ENCODE measurements at places on chromosomes 16 and 17. TPM values are rescaled to one million over a fixed set of nuclear protein-coding genes. Genes with fewer than 3 reads are reported as not detected.
A peak's percentile ranks its signal among the peaks of the same experiment; 100 is the strongest.

DNA sequence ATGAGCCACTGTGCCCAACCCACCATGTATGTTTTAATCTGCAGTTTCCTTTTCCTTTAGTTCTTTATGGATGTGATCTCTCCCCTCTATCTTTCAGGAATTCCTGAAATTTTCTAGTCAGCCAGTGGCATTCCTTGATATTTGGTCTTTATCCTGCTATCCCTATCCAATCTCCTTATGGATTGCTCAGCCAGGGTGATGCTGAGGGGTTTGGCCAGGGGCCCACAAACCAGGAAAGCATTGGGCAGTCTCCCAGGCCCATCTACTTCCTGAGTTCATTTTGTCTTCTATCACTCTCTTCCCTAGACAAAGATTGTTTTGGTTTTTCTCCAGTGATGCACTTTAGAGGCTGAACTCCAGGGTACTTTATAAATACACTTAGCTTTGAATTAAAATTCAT is 115.9 kb downstream of the KATNIP start:
- no peak for DNase-seq

DNA sequence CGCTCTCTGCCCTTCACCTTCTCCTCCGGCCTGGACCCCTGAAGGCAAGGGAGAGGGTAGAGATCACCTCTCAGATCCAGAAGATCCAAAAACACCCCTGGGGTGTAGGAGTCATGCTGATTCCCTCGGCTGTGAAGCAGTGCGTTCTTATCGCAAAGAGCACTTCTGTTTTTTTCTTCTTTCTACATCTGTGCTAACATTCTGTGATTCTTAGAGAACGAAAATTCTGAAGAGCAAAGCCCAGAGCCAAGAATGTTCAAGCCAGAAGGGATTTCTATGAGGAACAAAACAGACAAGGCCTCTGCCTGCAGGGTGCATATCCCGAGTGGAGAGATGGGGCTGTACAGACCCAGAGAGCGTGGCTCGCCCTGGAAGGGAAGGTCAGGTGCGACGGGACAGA is 17.2 kb downstream of the NPTX1 start:
- no peak for DNase-seq

GRCh38 chr17:49696233-49696761 is 11.5 kb downstream of the SLC35B1 start:
- DNase-seq, result no peak

GRCh38 chr17:12429116-12429515 is 236.6 kb upstream of the MYOCD start:
- no peak for DNase-seq

DNA sequence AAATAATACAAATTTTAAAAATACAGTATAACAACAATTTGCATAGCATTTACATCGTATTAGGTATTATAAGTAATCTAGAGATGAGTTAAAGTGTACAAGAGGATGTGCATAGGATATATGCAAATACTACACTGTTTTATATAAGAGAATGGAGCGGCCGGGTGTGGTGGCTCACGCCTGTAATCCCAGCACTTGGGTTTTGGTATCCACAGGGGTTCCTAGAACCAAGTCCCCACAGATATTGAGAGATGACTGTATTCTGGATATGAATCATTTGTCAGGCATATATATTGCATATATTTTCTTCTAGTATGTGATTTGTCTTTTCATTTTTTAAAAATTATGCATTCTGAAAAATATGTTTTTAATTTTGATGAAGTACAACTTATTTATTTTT is 77.5 kb upstream of the MSI2 start:
- no peak for DNase-seq

- no peak for DNase-seq
Measured at GRCh38 chr17:30240177-30240576, 4.7 kb upstream of the SLC6A4 start.

DNA sequence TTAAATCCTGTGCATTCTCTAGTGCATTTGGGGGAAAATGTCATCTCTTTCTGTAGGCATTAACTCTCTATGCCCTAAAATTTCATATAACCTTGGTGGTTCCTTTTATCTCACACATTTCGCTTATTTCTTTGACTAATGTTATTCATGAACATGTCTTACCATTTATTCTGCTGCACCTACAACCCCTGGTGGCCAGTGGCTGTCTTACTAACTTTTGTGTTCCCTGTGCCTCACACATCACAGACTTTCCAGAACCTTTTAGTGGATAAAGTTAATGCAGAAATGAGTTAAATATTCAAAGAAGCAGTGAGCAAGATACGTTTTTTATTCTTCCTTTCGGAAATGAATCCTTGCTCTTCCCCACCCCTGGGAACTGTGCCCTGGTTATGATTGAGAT is 111.9 kb downstream of the CDH13 start:
- no peak for DNase-seq

DNA sequence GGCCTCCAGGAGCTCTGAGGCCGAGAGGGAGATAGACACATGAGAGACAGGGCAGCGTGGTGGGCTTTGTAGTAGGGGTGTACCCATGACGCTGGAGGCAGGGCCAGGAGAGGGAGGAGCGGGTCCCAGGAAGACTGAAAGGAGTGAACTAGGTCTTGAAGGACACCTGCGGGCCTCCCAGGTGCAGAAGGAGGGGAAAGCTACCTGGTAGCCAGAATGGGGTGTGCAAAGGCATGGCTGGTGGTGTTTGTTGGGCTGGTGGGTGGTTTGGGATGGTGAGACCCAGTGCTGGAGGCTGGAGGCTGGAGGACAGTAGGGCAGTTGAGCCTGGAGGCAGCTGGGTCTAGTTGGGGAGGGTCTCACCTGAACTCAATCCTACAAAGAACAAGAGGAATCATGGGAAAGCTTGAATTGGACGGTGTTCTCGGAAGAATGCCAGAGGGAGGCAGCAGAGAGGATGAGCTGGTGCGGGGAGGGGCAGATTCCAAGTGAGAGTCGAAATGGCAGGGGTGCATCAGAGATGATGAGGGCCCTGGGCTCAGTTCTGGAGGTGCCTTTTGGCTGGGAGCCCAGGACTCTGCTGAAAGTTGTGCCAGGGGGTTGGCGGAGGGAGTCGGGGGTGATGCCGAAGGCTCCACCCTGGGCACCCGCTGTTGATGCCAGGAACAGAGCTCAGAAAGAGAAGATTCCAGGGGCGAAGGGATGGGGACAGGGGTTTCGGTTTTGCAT is 21.2 kb downstream of the C1QTNF1 start:
- DNase-seq, result no peak

GRCh38 chr17:41786227-41787020 is at the start of gene JUP:
TSS of gene JUP (minus strand) at chr17:41786711. CDS start at chr17:41771854, 14,857 bp downstream.
- peak; percentile 100 for DNase-seq

DNA sequence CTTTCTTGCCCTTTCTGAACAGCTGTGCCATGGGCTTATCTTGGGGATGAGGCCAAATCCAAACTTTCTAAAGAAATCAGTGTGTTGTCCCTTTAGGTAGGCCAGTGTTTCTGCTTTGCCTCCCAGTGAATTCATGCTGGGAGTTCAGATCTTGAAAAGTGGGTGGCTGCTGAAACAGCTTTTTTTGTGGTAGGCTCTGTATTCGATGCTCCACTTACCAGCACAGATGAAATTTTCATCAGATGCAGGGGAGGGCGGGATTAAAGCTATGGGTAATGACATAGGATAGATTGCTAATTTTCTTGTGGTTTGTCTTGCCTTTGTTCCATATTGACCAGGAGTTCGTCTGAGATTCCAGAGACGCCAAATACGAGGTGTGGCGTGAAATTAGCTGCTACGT is 2.8 kb downstream of the SOCS7 start:
- no peak for DNase-seq

GRCh38 chr16:10745841-10746240 is 2.2 kb downstream of the NUBP1 start:
- no peak for DNase-seq

DNA sequence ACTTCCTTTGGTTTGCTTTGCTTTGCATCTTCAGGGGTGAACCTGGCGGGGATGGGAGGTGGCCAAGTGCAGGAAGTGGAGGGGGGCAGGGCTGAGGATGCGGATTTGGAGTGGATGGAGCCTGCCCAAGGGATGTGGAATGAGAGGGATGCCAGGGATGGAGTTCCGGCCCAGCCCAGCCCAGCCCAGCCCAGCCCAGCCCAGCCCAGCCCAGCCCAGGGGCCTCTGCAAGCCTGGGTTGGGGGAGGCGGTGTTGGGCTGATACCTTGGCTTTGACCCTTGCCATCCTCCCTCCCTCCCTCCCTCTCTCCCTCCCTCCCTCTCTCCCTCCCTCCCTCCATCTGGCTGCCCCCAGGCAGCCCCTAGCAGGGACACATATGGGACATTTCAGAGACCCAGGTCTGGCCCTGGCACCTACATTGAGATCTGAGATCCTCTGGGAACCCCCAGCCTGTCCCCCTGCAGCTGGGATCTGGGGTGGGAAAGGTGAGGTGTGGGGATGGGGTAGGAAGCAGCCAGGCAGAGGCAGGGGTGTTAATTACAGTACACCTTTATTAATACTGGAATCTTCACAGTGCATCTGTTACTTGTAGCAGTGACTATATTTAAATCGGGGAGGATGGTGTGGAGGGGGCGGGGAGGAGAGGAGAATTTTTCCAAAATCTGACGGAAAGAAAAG is 14.5 kb downstream of the IL34 start:
- DNase-seq, result no peak

DNA sequence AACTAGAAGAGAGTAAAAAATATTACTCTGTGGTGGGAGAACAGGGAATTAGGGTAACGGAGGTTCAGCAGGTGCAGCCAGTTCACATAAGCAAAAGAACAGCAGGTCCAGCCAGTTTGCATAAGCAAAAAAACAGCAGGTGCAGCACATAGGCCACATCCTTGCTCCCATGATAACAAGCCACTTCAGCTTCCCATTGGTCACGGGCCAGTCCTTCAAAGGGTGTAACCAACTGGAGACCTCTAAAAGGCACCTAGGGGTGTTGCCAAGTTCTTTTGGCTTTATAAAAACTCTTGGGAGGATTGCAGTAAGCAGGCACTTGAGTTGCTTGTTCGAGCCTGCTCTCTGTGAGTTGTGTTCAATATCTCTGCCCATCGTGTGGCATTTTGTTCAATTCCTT is 488.1 kb downstream of the XYLT1 start:
- no peak for DNase-seq

- DNase-seq, result no peak
Measured at GRCh38 chr17:61159221-61159814, 240.3 kb upstream of the TBX2 start.

DNA sequence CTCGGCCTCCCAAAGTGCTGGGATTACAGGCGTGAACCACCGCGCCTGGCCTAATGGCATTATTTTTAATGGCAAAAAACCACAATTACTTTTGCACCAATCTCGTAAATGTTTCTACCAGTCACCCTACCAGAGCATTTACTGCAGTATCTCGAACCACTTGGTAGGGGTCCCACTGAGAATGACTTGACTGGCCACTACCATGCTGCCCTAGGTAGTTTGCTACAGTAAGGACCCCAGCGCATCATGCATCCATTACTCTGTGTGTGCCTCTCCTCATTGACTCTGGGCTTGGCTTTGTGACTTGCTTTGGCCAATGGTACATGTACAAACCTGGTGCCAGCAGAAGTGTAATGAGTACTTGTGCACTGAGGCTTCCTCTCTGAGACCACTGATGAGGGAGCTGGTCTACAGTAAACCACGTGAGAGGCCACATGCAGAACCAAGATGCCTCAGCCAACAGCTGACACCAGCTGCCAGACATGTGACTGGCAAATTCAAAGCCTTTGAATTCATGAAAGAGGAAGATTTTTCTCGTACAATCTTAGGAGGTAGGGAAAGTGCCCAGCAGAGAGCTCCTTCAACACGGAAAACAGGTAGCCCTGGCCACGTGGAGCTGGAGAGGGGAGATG is 421.7 kb upstream of the C16orf82 start:
- DNase-seq, result no peak

DNA sequence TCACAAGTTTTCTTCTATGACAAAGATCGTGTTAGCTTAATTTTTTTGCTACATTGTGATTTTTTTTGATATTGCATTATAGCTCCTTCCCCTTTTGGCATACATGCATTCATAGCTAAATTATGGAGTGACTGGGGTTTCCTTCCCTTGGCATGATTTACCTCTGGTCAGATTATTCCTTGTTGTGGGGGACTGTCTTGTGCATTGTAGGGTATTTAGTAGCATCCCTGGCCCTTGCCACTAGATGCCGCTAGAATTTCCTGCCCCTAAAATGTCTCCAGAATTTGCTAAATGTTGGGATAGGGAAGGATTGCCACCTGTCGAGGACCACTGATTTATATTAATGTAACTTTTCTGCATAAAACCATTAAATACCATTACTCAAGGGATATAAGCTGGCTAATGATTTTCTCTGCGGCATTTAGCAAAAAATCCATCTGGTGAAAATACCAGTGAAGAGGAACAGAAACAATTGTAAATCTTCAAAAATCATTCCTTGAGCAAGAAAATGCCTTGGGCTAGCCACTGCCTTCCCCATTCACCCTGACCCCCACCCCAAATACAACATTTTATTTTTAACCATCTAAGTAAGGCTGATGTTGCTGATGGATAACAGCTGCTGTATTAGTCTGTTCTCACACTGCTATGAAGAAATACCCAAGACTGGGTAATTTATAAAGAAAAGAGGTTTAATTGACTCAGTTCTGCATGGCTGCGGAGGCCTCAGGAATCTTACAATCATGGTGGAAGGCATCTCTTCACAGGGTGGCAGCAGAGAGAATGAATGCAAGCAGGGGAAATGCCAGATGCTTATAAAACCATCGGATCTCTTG is 195.2 kb downstream of the MAP2K6 start:
- DNase-seq, result no peak

DNA sequence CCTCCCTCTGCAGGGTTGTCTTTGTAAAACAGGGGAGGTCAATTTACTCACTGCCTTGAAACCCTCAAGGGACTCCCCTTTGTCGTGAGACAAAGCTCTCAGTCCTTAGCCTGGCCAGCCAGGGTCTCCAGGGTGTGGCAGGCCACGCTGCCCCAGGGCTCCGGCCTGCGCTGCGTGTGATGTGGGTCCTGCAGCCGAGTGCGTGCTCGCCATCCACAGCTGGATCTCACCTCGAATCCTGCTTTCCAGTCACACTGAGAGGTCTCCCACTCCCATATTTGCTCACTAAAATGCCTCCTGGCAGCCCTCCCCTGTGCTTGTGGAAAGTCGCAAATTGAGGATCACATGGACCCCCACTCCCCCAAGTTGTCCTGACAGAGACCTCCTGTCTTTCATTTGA is 10.0 kb upstream of the CLEC18C start:
- no peak for DNase-seq

- DNase-seq, result no peak
Measured at GRCh38 chr16:47213761-47214440, 70.2 kb upstream of the NETO2 start.

DNA sequence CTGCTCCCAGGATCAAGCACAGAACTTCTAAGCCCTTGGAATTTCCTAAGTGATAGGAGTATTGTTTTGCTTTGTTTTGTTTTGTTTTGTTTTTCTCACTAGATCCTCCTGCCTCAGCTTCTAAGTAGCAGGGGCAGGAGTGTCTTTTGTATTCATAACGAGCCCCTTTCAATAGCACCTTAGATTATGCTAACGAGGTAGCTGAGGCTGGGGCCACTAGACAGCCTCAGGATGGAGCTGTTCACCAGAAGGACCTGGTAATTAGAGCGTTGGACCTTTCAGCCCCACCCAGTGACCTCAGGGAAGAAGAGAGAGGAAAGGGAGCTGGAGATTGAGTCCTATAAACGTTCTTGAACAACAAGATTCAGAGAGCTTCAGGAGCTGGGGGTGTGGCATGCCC is 43.6 kb downstream of the IKZF3 start:
- DNase-seq, result no peak

- no peak for DNase-seq
Measured at GRCh38 chr17:18314059-18314730, 599 bp downstream of the TOP3A start.

CCDC92B gene
- 0.16 TPM for total RNA-seq

NPB gene
- total RNA-seq, result 0.19 TPM

SLC16A11 gene
- total RNA-seq, result 0.38 TPM

MYH2 gene
- total RNA-seq, result 0.33 TPM

TPPP3 gene
- 15.5 TPM for total RNA-seq

All from left ventricle myocardium inferior (tissue), 1 donor.